ENCODE measurements at places on chromosomes 3 and 15. TPM values are rescaled to one million over a fixed set of nuclear protein-coding genes. Genes with fewer than 3 reads are reported as not detected.

The ARHGEF26 gene
- total RNA-seq, result 2.0 TPM

The HTD2 gene
- 8.5 TPM for total RNA-seq

The MST1R gene
- 1.3 TPM for total RNA-seq

The HPS3 gene
- 33.0 TPM for total RNA-seq

The CLDN18 gene
- not detected for total RNA-seq

The MED12L gene
- 0.72 TPM for total RNA-seq

The BSN gene
- total RNA-seq, result 0.27 TPM

The CCR8 gene
- not detected for total RNA-seq

The GOLGA8O gene
- total RNA-seq, result 0.09 TPM

The DBR1 gene
- total RNA-seq, result 17.5 TPM

The ADAMTSL3 gene
- 2.0 TPM for total RNA-seq

The STARD5 gene
- total RNA-seq, result 8.8 TPM

The ROPN1B gene
- total RNA-seq, result not detected

The FAM162A gene
- 16.7 TPM for total RNA-seq

The TM6SF1 gene
- not detected for total RNA-seq

The IGSF11 gene
- not detected for total RNA-seq

The TJP1 gene
- 94.2 TPM for total RNA-seq

The PTH1R gene
- not detected for total RNA-seq

The SLC51A gene
- not detected for total RNA-seq

The TMCO5A gene
- total RNA-seq, result 0.49 TPM

The GRK7 gene
- total RNA-seq, result not detected

The ROPN1 gene
- not detected for total RNA-seq

The PRSS50 gene
- total RNA-seq, result not detected

The TUBGCP5 gene
- 17.3 TPM for total RNA-seq

The MKRN2OS gene
- not detected for total RNA-seq
